ENCODE measurements at places on chromosomes 7 and 10. TPM values are rescaled to one million over a fixed set of nuclear protein-coding genes. Genes with fewer than 3 reads are reported as not detected.

DNA sequence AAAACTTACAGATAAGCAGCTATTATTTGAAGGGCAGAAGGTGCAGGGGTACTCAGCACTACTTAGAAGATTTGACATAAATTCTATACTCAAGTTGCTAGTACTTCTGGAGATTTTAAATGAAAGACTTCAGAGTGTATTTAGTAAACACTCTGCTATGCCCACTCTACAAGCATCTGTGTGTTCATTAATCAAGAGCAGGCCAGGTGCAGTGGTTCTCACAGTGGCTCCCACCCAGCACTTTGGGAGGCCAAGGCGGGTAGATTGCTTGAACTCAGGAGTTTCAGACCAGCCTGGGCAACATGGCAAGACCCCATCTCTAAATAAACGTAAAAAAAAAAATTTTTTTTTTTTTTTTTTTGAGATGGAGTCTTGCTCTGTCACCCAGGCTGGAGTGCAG is 38.9 kb upstream of the TOMM7 start:
- H3K36me3 ChIP-seq = peaks cover 58% of the 10 kb centered on the region
- H3K4me1 ChIP-seq = peaks cover 53% of the 10 kb centered on the region
- no peak overlapping the region for H3K4me3 ChIP-seq
- no peak overlapping the region for H3K27ac ChIP-seq
- H3K27me3 ChIP-seq = no peaks in the 10 kb centered on the region
- no peak for DNase-seq

- no peak for DNase-seq
- 0 out of 2 replicates have a peak, but pooled peaks cover 3% of the 10 kb centered on the region for H3K36me3 ChIP-seq
- H3K4me3 ChIP-seq = peak overlapping the region; percentile 55
These were observed 148.0 kb downstream of the RNF216 start for GRCh38 chr7:5633161-5634106.

DNA sequence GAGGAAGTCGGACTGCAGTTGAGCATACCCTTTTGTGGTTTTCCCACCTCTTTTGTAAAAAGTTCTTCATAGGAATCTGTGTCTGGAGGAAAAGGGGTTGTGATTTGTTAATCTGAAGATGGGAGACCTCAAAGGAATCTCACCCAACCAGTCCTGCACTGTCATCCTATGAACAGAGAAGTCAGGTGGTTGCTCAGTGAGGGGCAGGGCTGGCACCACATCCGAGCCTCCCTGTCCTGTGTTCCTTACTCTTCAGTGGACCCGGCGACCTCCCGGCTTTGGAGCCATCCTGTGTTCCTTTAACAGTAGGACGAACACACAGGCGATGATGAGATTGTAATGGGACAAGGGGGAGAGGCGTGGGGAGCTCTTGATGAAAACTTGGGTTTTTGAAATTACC is 2.8 kb upstream of the MGMT start:
- no peak overlapping the region for H3K4me3 ChIP-seq
- no peak overlapping the region for H3K27ac ChIP-seq
- no peaks in the 10 kb centered on the region for H3K36me3 ChIP-seq
- H3K27me3 ChIP-seq = peaks cover 12% of the 10 kb centered on the region

DNA sequence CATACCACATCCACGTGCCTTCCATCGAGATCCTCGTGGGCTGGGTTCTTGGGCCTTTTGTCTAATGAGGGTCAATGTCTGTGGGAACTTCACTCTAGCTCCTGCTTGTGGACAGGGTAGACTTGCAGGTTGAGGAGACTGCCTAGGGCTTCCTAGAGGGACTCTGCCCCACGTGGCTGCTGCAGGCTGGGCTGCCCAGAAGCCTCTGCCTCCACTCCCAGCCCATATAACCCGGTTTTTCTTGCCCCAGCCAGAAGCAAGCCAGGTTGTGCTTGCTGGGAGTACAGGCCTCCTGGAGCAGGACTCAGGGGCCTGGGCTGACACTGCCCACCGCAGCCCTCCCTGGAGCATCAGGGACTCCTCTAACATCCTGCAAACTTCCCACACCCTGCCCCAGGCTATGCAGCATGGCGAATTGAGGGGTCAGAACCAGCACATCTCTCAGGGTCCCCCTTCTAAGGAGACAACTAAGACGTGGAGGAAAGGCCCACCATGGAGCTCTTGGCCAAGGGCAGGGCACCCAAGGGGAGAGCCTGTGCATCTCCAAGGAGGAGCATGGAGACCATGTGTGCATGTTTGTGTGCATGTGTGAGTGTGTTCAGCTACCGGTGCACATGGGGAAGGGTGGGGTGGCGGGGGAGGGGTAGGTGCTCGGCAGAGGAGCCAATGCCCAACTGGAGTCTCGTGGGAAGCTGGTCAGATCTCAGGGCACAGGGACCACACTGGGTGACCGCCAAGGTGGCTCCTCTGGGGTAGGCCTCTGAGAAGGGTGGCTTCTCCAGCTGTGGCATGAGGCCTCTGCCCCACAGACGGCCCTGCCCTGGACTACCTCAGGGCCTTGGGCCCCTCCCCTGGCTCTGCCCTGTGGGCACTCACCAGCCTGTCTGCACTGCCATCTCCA is 62.6 kb downstream of the RASGEF1A start:
- no peaks in the 10 kb centered on the region for H3K27me3 ChIP-seq
- no peak overlapping the region for H3K27ac ChIP-seq
- 0 out of 2 replicates have a peak, but pooled peaks cover 4% of the 10 kb centered on the region for H3K4me1 ChIP-seq
- peak overlapping the region; percentile 55 for H3K4me3 ChIP-seq
- peaks cover 8% of the 10 kb centered on the region for H3K36me3 ChIP-seq

GRCh38 chr7:155205368-155206317 is 92.0 kb upstream of the INSIG1 start:
- H3K4me3 ChIP-seq = no peak overlapping the region
- H3K36me3 ChIP-seq = peaks cover 11% of the 10 kb centered on the region
- H3K4me1 ChIP-seq = peaks cover 27% of the 10 kb centered on the region
- peak overlapping the region; percentile 14 for H3K27ac ChIP-seq

GRCh38 chr10:119104654-119105015 is 722 bp downstream of the DENND10 start:
- H3K4me1 ChIP-seq = peaks cover 6% of the 10 kb centered on the region
- no peak overlapping the region for H3K27ac ChIP-seq
- H3K27me3 ChIP-seq = peaks cover 3% of the 10 kb centered on the region
- peak overlapping the region; percentile 74 for H3K4me3 ChIP-seq
- peaks cover 12% of the 10 kb centered on the region for H3K36me3 ChIP-seq

DNA sequence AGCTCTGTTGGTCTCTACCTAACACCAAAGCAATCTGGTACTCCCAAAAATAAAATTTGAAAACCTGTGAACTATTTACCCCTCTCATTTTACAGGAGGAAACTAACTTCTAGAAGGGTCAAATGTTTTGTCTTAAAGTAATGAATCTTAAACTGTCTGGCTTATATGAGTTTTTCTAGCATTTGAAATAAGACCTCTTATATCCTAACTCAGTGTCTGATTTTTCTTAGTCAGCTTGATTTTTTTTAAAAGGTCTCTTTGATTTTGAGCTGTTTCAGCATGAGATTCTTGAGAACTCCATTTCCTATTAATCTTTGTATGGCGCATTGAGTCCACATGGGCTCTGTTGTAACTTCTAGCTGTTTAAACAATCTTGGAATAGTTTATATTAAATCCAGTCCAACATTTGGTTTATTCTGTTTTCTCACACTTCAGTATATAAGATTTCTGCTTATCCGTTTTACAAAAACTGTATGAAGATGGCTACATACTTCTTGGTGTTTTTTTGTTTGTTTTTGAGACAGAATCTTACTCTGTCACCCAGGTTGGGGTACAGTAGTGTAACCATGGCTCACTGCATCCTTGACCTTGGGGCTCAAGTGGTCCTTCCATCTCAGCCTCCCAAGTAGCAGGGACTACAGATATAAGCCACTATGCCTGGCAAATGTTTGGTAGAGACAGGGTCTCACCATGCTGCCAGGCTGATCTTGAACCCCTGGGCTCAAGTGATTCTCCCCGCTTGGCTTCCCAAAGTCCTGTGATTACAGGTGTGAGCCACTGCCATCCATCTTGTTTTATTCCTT is 91.1 kb downstream of the PPP1R9A start:
- H3K27me3 ChIP-seq = no peaks in the 10 kb centered on the region
- H3K4me3 ChIP-seq = no peak overlapping the region

DNA sequence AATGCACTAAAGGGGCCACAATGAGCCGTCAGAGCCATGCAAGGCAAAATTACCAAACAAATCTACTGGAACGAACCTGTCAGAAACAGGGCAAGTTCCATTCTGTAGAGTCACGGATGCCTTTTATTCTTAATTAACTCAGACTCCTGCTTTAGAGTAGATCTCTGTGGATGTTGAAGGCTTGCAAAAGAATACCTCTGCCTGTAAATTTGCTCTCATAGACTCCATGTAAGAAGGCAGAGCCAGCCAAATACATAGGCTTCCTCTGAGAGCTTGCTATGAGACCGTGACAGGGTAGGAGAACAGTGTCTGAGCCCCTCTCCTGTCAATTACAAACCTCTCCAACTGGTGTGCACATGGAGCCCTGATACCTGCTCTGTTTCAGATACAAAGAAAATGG is 787.9 kb upstream of the POM121L12 start:
- peaks cover 18% of the 10 kb centered on the region for H3K36me3 ChIP-seq
- no peak overlapping the region for H3K27ac ChIP-seq
- peaks cover 6% of the 10 kb centered on the region for H3K27me3 ChIP-seq
- H3K4me3 ChIP-seq = no peak overlapping the region
- H3K4me1 ChIP-seq = no peaks in the 10 kb centered on the region

DNA sequence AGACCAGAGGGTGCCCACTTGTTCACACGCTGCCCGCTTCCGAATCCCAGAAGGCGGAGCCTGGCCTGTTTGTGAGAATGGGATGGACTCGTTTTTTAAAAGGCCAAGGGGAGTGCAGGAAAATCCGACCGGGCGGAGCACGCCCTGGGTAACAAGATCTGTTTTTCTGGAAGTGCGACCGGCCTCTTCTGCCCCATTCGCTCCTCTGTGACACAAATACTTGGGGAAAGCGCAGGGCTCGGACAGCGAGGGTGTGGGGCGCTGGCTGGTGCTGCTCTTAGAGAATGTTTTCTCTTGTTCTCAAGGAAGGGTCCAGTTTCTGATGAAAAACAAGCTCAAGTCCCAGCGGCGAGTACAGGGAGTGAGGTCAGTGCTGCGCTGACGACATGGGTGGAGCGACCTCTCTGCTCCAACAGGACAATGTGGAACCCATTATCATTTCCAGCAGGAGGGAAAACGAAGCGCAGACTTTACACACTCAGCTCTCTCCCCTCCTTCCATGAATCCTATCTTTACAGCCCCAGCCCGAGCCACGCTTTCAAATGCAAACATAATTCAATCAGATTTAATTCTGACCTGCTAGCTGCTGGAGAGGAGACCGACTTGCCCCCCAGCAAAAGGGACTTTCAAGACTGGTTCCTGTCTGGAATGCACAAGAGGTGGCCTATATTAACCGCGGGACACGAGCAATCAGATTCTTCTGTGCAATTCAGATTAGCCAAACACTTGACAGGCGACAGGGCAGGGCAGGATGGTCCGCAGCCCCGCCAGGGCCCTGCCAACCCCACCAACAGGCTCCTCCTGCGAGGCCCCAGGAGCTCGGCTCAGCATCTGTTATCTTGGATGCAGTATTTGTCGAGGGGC is 1.1 kb downstream of the RADIL start:
- H3K4me1 ChIP-seq = peaks cover 13% of the 10 kb centered on the region
- H3K27me3 ChIP-seq = peaks cover 12% of the 10 kb centered on the region
- peaks cover 2% of the 10 kb centered on the region for H3K36me3 ChIP-seq
- peak overlapping the region; percentile 81 for H3K4me3 ChIP-seq
- peak; percentile 44 for DNase-seq
- peak overlapping the region; percentile 50 for H3K27ac ChIP-seq

GRCh38 chr7:22485189-22485588 is 14.8 kb downstream of the STEAP1B start:
- DNase-seq = no peak
- no peaks in the 10 kb centered on the region for H3K27me3 ChIP-seq
- H3K27ac ChIP-seq = no peak overlapping the region
- H3K4me1 ChIP-seq = peaks cover 14% of the 10 kb centered on the region

GRCh38 chr7:90869335-90869734 is 273.2 kb downstream of the CDK14 start:
- peaks cover 3% of the 10 kb centered on the region for H3K4me1 ChIP-seq
- no peak overlapping the region for H3K27ac ChIP-seq
- DNase-seq = no peak
- no peak overlapping the region for H3K4me3 ChIP-seq

DNA sequence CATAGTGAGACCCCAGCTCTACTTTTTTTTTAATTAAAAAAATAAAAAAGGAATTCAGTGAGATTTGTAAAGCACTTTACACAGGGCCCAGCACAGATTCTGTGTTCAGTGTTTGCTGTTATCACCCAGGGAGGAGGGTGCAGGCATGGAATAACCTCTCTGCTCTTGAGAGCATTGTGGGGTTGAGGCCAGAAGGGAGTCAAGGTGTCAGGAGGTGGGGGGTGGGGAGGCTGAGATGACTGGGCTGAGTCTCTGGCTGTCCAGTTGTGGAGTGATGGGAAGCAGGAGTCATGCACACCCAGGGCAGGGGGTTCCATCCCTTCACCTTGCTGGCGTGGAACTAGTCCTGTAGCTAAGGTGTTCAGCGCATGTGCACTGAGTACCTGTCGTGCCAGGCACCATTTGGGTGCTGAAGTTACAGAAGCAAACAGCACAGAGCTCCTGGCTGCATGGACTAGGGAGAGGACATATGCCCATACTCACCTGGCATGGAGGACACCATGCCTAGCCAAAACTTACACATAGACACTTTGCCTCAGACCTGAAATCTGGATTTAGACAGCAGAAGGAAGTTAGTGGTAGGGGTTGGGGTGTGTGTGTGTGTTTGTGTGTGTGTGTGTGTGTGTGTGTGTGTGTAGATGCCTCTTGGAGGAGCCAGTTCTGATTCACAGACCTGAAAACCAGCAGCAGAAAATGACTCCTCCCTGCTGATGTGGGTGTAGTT is 69.2 kb upstream of the LRRC4 start:
- no peak overlapping the region for H3K4me3 ChIP-seq
- DNase-seq = no peak
- peak overlapping the region; percentile 7 for H3K27ac ChIP-seq
- H3K36me3 ChIP-seq = no peaks in the 10 kb centered on the region
- H3K27me3 ChIP-seq = peaks cover 32% of the 10 kb centered on the region
- peaks cover 15% of the 10 kb centered on the region for H3K4me1 ChIP-seq

- peaks cover 19% of the 10 kb centered on the region for H3K36me3 ChIP-seq
- H3K4me1 ChIP-seq = peaks cover 39% of the 10 kb centered on the region
- H3K27me3 ChIP-seq = peaks cover 14% of the 10 kb centered on the region
- no peak for DNase-seq
- H3K27ac ChIP-seq = no peak overlapping the region
- no peak overlapping the region for H3K4me3 ChIP-seq
These were observed 2.5 kb upstream of the ZNF22 start for GRCh38 chr10:44998146-44998631.

DNA sequence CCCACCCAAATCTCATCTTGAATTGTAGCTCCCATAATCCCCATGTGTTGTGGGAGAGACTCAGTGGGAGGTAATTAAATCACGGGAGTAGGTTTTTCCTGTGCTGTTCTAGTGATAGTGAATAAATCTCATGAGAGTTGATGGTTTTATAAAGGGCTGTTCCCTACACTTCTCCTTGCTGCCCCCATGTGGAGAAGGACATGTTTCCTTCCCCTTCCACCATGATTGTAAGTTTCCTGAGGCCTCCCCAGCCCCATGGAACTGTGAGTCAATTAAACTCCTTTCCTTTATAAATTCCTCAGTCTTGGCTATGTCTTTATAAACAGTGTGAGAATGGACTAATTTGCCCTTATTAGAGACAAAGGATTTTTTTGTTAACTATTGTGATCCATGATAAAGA is 48.5 kb upstream of the MKX start:
- peaks cover 6% of the 10 kb centered on the region for H3K4me1 ChIP-seq
- no peaks in the 10 kb centered on the region for H3K27me3 ChIP-seq
- no peaks in the 10 kb centered on the region for H3K36me3 ChIP-seq
- H3K27ac ChIP-seq = no peak overlapping the region

Gene CEP55
- 15.8 TPM for total RNA-seq

Gene STK32C
- 23.2 TPM for total RNA-seq

Gene GDF10
- total RNA-seq = 0.18 TPM

Gene SPDYE18
- total RNA-seq = not detected

Gene DENND2A
- 10.0 TPM for total RNA-seq

Gene GIMAP6
- total RNA-seq = 0.18 TPM

Gene MTURN
- total RNA-seq = 6.4 TPM

Gene SMC3
- 65.4 TPM for total RNA-seq

Gene AKR1C4
- not detected for total RNA-seq

Measured in WTC11 (cell line).